Prostate gland (tissue), 2 donors: ENCODE measurements at places on chromosomes 4 and X.

GRCh38 chr4:147381749-147382148, 99.1 kb upstream of the EDNRA start:
- DNase-seq: no peak

GRCh38 chr4:93147524-93148212, 680.9 kb upstream of the ATOH1 start:
- DNase-seq: no peak

GRCh38 chrX:101986586-101986985, 54.8 kb upstream of the ZMAT1 start:
- DNase-seq: no peak

- no peak for DNase-seq
Observed at GRCh38 chr4:144185086-144185485, 44.6 kb upstream of the GYPA start.
